Activated CD4-positive, alpha-beta T cell treated with anti-CD3 and anti-CD28 coated beads, Interleukin-2, amount 10 ng/mL, durations not matched to agents 7 days and 5 days (primary cell): ENCODE measurements at places on chromosomes 6 and 20.
A peak's percentile ranks its signal among the peaks of the same experiment; 100 is the strongest.

DNA sequence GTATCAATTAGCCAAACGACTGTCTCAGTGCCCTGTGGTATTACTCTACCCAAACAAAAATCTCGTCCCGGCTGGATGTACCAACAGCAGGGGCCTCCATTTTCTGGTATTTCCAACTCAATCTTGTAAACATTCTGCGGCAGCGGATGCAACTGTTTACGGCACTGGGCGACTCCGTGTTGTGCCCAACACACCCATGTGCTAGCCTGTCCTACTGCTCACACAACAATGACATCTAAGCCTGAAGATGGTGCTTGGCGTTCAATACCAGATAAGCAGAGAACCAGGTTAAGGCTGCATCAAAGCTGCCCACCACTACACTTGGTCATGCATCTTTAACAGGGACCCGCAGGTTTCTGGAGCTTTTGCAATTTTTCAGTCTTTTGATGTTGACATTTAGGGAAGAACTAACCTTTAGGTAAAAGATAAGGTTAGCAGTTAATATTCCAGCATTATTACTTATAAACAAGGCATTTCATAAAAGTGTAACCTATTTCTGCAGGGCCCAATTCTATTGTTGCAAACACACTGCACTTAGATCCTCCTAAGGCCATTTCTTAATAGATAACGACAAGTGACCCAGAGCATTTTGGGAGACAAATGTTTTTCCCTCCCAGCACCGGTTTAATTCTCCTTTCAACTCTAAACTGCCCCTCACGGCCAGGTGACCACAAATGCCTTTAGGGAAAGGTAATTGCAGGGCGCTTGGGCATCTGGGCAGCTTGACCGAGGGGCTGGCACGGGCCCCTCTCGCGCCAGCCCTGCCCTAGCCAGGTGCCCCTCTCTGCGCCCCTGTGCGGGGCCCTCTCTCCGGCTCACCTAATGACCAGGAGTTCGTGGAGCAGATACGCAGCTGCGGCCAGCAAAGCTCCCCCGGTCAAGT lies 945 bp downstream of the FAXC start:
- H3K4me1 ChIP-seq = peaks cover 9% of the 10 kb centered on the region
- H3K27me3 ChIP-seq = peaks cover 71% of the 10 kb centered on the region
- H3K36me3 ChIP-seq = no peaks in the 10 kb centered on the region

DNA sequence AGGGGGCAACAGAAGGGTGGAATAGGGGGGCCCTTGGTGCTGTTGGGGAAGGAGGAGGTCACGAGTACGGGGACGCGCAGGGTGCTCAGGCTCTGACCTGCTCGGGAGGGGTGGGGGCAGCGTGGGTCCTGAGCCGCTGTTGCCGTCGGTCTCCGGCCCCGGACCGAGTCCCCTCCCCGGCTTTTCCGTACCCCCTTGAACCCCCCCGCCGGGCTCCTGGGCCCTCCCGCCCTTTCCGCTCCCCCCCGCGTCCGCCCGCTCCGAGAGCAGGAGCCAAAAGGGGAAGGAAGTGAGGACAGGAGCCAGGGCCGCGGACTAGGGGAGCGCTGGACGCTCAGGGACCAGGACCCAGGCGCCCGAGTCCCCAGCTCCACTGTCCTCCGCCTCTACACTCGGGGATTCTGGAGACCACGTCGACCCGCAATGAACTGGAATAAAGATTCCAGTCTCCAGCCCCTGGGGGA lies at the start of gene RGL2:
Gene RGL2, minus strand, starts transcription at position 170 of the 464 bp plus-strand sequence. CDS start 332 bp downstream, outside the sequence.
- DNase-seq = peak; percentile 74
- peak within 1 kb of the TSS; percentile 93 for H3K4me3 ChIP-seq
- H3K36me3 ChIP-seq = peaks cover 47% of the 10 kb centered on the region
- no peaks in the 10 kb centered on the region for H3K27me3 ChIP-seq
- peaks cover 43% of the 10 kb centered on the region for H3K4me1 ChIP-seq

DNA sequence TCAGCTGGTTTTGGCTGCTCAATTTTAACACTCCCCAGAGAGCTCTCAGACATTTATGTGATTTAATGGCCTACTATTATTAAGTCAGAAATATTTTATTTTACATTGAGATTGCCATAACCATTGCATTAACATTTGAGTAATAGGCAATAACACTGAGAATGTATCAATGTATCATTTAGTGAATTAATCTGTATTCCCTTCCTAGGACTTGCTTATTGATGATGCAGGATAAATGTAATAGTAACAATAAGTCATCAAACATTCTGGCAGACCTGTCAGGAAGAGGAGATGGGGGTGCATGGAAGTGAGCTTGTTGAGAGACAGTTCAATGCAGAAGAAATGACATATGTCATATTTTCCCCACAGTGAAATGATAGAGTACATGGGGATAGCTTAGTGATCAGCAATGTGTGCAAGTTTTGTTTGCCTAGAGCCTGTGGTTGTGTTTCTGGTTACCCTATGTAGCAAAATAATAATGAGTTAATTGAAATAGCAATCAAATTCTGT lies 458.9 kb downstream of the EYS start:
- H3K36me3 ChIP-seq = no peaks in the 10 kb centered on the region
- no peak overlapping the region for H3K27ac ChIP-seq
- no peak overlapping the region for H3K4me3 ChIP-seq
- no peaks in the 10 kb centered on the region for H3K27me3 ChIP-seq
- DNase-seq = no peak
- H3K4me1 ChIP-seq = no peaks in the 10 kb centered on the region

- peaks cover 16% of the 10 kb centered on the region for H3K27me3 ChIP-seq
- H3K4me3 ChIP-seq = peak overlapping the region; percentile 87
- H3K4me1 ChIP-seq = peaks cover 21% of the 10 kb centered on the region
These were observed 53.4 kb downstream of the MRPL14 start for GRCh38 chr6:44073612-44074438.

DNA sequence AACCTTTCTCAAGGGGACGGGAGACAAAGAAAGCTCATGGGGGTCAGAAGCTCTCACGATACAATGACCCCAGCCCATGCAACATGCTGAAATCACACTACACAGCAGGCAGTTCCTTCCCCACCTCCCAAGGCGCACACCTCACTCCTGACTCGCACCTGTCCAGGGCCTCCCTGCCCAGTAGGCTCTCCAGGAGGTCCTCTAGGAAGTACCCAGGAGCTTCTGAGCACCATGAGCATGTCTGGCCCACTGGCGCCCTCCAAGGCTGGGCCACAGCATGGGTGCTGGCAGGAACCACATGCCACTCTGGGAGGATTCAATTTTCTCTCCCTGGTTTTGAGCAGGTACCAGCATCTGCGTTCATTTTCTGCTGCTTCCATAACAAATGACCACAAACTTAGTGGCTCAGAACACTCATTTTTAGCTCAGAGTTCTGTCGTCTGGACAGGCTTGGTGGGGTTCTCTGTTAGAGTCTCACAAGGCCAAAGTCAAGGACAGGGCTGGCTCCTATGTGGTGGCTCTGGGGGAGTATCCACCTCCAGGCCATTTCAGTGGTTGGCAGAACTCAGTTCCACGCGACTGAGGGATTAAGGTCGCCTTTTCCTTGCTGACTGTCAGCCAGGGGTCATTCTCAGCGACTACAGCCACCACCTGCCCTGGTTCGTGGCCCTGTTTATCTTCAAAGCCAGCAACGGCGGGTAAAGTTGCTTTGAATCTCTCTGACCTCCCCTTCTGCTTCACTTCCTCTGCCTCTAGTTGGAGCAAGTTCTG lies 32.7 kb downstream of the ACSS1 start:
- H3K27ac ChIP-seq = no peak overlapping the region
- no peak overlapping the region for H3K4me3 ChIP-seq
- peaks cover 10% of the 10 kb centered on the region for H3K36me3 ChIP-seq
- DNase-seq = no peak

DNA sequence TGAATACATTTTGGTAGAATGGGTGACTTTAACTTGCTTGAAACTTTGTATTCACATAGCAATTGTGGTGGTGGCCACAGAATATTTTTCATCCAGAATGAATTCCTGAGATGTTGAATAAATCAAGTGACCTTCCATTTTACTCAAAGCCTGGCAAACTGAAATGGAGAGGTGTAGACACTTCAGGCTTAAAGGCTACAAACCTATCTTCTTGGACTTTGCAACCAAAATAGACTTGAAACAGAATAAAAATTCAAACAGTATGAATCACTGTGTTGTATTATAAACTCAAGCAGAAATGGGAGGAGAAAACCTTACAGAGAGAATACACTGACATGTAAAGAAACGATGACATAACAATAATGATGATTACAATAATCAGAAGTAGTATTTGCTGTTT lies 371.6 kb downstream of the BCKDHB start:
- no peak overlapping the region for H3K27ac ChIP-seq
- H3K36me3 ChIP-seq = no peaks in the 10 kb centered on the region
- peaks cover 2% of the 10 kb centered on the region for H3K27me3 ChIP-seq
- H3K4me1 ChIP-seq = no peaks in the 10 kb centered on the region

DNA sequence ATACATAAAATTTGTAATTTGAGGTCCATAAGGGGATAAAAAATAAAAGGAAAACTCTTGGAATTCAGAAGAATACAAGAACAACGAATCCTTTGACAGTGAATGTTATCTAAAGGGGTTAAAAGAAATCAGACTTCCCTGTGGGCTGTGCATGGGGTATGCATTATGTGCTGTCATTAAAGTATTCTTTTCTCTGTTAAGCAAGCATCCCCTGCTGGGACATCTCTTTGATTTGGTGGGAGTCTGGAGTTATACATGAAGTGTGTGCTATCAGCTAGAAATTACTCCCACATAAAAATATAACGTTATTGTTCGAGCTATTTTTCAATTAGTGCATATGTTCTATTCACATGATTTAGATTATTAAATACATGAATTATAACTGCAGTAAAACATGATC lies 195.2 kb downstream of the CENPW start:
- H3K4me3 ChIP-seq = no peak overlapping the region
- no peak for DNase-seq
- H3K4me1 ChIP-seq = no peaks in the 10 kb centered on the region
- H3K27me3 ChIP-seq = no peaks in the 10 kb centered on the region
- no peak overlapping the region for H3K27ac ChIP-seq
- H3K36me3 ChIP-seq = no peaks in the 10 kb centered on the region

DNA sequence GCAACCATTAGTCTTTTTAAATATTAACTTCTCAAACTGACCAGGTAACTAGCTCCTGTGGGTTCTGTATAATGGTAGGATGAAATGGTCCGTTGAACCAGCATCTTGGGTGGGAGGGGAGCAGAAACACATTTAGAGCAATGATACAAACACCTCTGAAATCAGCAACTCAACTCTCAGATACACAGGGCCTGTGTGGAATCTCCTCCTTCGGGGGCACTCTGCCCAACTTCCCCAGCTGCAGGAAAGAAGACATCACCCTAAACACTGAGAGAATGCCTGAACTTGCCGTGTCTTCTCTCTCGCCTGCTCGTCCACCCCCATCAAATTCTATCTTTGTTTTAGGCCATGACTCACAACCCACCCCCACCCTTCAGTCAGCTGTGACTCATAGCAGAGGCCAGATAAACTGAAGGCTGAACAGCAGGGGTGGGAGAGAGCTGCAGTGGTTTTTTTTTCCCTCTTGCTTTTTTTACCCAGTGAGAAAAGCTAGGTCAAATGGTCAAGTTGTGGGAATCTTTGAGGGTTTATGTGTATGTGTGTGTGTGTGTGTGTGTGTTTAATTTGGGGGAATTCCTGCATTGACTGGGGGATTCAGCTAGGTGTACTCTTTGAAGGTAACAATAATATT lies 593.4 kb upstream of the JAG1 start:
- H3K36me3 ChIP-seq = no peaks in the 10 kb centered on the region
- no peak overlapping the region for H3K27ac ChIP-seq
- no peak for DNase-seq
- H3K4me1 ChIP-seq = no peaks in the 10 kb centered on the region
- H3K27me3 ChIP-seq = no peaks in the 10 kb centered on the region

DNA sequence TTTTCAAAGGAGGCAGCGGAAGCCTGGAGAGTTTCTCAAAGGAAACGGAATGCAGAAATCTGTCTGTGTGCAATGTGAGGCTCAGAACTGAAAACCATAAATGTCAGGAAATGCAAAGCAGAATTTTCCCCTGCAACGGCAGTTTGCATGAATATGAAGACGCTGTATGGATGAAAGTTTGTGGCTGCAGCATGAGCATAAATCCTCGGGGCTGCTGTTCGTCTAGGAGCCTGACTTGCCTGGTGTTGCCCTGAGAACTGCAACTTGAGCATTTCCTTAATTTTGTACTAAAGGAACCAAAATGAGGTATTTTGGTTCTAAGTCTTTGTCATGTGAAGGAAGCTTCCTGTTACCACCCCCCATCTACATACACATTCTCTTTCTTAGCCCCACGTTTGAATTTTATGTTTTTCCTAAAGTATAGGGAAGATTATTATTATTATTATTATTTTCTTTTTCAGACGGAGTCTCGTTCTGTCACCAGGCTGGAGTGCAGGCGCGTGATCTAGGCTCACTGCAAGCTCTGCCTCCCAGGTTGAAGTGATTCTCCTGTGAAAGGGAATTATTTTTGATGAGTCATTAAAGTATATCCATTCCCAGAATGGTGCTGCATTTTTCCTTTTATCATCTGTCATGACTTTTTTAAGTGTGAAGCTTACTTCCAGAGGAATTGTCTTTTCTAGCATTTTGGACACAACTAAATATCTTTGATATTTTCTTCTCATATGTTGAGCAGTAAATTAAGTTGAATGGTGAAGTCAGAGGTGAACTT lies 33.1 kb downstream of the MTHFD1L start:
- peaks cover 11% of the 10 kb centered on the region for H3K36me3 ChIP-seq
- no peaks in the 10 kb centered on the region for H3K27me3 ChIP-seq
- H3K27ac ChIP-seq = no peak overlapping the region

GRCh38 chr20:44961870-44962267 lies 1.7 kb upstream of the TOMM34 start:
- peaks cover 74% of the 10 kb centered on the region for H3K4me1 ChIP-seq
- no peak overlapping the region for H3K4me3 ChIP-seq
- peaks cover 19% of the 10 kb centered on the region for H3K36me3 ChIP-seq
- no peak for DNase-seq
- H3K27ac ChIP-seq = no peak overlapping the region
- no peaks in the 10 kb centered on the region for H3K27me3 ChIP-seq

DNA sequence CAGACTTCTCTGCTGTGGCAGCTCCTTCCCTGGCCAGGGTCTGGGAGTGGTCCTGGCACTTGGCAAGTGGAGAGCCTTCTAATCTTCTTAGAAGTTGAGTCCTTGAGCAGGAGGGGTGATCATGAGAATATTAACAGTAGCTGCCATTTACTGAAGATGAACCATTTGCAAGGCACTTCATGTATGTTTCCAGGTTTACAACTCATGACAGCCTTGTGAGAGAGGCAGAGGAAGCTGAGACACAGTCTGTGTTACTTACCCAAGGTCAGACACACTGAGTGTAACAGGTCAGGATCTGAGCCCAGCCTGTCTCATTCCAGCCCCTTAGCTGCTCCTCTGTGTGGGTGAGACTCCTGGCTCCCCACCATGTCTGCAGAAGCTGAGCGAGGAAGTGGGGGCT lies 45.5 kb upstream of the SRF start:
- DNase-seq = no peak
- no peak overlapping the region for H3K27ac ChIP-seq
- no peaks in the 10 kb centered on the region for H3K36me3 ChIP-seq
- no peaks in the 10 kb centered on the region for H3K4me1 ChIP-seq
